ENCODE measurements at places on chromosomes 2 and 18.

DNA sequence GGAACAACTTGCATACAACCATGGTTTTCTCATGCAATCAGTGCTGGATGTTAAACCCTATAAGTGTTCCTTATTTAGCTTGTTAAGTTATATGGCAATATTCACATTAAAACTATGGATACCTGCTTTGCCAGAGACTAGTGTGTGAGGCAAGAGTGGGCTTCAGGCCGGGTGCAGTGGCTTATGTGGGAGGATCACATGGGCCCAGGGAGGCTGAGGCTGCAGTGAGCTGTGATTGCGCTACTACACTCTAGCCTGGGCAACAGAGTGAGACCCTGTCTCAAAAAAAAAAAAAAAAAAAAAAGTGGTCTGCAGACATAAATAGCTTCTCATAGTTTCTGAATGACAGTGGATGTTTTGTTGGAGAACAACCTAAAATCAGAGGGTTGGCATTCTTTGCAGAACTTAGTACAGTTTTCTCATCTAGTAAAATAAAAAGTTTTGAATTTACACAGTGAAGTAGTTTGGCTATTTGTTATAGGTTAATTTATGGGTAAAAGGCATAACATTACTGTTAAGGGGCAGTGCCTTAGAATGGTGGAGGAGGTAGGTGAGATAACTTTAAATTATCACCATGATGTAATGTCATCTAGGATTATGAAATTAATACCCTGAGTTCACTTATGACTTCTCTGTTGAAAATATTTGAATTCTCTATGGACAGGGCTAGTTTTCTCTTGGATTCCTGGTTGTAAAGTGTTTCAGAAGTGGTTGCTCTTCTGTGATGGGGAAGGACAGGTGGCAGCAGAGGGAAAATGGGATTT lies 5.3 kb downstream of the CERS6 start:
- DNase-seq, result no peak

GRCh38 chr2:151799886-151800292 lies 28.3 kb downstream of the ARL5A start:
- DNase-seq, result no peak

- DNase-seq, result no peak
Observed at GRCh38 chr2:222668494-222669154, 2.8 kb upstream of the MOGAT1 start.

DNA sequence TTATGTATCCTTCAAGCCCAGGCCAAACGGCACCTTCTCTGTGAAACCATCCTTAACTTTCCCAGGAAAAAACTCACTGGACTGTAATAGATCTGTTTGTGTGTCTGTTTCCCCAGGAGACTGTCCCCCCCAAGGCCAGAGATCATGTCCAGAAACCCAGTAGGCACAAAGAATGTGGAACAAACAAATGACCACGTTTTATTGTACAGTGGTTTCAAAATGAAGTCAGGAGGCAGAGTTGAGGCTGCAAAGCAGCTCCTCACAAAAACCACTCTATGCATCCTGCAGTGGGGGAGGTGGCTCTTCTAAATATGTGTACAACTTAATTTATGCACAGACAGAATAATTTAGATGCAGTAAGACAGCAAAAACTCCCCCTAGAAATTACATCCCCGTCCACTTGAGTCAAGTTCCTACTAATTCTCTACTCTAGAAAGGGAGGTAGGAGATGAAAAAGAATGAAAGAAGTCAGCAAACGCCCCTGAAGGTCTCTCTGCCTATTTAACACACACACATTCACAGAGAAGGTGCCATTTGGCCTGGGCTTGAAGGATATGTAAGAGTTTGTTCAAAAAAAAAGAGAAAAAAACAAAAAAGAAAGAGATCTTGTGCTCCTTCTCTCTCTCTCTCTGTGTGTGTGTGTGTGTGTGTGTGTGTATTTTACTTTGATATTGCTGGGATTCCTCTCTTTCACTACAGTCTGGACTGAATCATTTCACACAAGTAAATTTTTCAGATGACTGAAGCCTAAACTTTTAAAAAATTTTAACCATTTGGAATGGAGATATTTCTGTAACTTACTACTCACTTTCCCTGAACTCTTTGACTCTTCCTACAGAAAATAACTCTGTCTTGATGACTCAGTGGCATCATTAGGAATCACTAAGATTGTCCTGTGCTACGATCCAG lies 19.5 kb downstream of the BCL2 start:
- DNase-seq, result peak; percentile 70

- peak; percentile 57 for DNase-seq
Observed at GRCh38 chr2:191351921-191352320, 106.7 kb downstream of the MYO1B start.

- peak; percentile 11 for DNase-seq
Observed at GRCh38 chr2:44560941-44561340, 199.2 kb downstream of the CAMKMT start.

- no peak for DNase-seq
Observed at GRCh38 chr2:214896274-214896673, 86.8 kb upstream of the BARD1 start.

GRCh38 chr2:204665207-204665606 lies 119.9 kb downstream of the PARD3B start:
- DNase-seq, result peak; percentile 91

DNA sequence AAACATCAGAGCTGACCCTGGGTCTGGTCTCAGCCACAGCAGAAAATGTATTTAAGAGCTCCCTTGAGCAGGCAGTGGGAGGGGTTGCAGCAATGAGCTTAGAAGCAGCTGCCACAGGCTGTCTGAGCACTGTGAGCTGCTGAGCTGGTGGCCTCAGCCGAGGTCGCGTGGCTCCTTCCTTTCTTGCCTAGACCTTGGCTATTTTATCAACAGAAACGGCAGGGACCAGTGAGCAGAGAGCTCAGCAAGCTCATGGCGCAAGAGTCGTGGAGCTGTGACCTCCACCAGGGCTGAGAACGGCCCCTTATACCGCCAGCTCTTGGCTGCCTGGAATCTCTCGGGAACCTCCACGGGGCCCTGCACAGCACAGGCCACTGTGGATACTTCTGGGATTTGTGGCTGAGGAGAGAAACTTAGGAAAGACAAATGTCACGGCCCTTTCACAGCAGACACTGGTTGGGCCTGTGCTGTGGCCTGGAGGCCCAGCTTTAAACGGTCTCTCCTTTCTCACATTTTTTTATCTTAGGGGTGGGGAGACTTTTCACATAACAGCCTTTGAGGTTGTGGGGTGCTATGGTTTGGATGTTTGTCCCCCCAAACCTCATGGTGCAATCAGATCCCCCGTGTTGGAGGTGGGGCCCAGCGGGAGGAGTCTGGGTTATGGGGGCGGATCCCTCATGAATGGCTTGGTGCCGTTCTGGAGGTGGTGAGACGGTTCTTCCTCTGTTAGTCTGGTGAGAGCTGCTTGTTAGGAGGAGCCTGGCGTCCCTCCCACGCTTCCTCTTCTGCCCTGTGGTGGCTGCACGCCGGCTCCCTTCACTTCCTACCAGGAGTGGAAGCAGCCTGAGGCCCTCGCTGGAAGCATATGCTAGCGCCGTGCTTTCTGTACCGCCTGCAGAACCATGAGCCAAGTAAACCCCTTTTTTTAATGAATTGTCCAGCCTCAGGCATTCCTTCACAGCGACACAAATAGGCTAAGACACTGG lies 1.7 kb downstream of the ALLC start:
- DNase-seq, result no peak

DNA sequence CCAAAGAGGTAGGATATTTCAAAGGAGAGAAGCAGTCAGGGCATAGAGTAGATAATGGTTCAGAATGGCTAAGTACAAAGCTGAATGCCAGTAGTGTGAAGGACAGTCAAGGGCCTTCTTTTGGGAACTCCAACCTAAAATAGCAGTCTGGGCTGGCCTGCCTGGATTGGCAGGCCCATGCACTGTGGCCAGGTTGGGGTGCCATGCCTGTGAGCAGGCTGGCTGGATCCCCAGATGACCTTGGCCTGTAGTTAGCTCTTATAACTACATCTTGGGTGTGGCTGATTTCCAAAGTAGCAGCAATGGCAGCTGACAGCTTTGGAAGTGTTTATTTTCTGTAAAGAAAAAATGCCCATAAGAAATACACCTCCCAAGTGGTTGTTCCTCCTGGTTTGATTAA lies 51.5 kb upstream of the ITGB6 start:
- DNase-seq, result no peak

DNA sequence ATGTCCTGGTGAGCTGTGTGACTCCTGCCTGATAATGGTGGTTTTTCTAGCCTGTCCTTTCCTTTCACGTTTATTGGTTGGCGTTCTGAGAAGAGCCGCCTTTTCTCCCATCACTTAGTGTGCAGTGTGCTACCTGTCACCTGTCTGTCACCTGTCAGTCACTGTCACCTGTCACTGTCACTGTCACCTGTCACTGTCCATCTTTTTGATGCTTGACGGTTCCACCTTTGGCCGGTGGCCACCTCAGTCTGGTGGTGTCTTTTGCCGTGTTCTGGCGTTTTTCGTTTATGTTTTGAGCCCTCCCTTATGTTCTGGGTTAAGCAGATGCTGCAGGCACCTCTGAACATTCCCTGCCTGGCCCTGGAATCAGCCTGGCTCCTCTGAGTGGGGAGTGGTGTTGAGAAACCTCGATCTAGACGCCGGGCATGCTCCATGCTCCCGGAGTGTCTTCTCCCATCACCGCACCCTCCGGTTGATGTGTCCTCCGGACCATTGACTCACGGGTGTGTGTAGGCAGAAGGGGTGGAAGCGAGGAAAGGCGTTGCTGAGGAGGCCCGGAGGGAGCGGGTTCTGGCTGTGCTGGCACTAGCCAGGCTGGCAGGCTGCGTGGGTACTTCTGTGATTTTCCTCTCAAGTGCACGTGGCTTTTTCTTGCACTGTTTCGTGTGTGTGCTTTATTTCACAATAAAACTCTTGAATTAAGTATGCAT lies 20.7 kb downstream of the DTYMK start:
- DNase-seq, result no peak

- peak; percentile 82 for DNase-seq
Observed at GRCh38 chr2:224565452-224566035, 19.6 kb downstream of the CUL3 start.

DNA sequence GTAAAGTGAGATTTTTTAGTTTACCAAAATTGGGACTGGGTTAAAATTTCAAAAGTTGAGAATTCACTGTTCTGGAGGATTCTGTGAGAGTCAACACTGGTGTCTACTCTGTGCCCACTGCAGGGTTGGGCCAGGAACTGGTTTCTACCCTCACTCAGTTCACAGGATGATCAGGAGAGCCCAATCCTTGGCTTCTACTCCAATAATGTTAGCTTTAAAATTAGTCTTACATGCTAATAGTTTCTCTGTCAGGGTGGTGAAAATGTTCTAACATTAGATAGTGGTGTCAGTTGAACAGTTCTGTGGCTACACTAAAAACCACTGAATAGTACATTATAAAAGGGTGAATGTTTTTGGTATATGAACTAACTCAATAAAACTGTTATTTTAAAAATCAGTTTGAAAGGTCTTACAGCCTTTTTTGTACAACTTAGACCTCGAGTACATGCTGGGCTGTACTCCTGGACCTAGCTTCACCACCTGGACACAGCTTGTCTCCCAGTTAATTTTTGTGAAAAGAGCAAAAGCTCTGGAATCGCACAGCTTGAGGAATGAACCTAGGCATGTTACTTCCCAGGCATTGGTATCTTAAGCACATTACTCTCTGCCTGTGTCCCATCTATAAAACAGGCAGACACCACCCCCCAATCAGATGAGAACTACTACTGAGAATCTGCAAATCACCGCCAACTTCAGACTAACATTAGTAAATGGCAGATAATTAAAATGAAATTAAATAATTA lies 44.4 kb downstream of the ACVR1 start:
- DNase-seq, result peak; percentile 18

- no peak for DNase-seq
Observed at GRCh38 chr2:224287531-224287930, 114.4 kb downstream of the FAM124B start.

GRCh38 chr2:42742740-42743658 lies 20.9 kb downstream of the OXER1 start:
- DNase-seq, result peak; percentile 49

DNA sequence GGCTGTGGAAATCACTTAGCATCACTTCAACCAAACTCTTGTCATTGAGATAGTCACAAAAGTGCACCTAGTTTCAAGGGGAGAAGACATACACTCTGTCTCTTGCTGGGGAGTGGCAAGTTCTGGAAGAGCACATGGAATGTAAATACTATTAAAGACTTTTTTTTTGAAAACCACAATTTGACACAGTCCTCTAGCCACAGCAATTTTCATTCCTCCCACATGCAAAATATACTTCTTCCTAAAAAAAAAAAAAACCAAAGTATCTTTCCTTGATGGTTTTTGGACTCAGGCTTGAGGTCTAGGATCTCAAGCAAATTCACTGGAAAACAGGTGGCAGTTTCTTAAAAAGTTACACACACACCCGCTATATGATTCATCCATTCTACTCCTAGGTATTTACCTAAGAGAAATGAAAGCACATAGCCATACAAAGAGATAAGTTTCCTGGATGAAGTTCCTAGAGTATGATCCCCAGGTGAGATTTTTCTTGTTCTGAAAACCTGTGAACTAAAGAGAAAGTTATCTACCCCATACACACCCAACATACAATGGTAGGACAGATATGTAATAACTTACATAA lies 295.8 kb downstream of the SP3 start:
- DNase-seq, result peak; percentile 66

DNA sequence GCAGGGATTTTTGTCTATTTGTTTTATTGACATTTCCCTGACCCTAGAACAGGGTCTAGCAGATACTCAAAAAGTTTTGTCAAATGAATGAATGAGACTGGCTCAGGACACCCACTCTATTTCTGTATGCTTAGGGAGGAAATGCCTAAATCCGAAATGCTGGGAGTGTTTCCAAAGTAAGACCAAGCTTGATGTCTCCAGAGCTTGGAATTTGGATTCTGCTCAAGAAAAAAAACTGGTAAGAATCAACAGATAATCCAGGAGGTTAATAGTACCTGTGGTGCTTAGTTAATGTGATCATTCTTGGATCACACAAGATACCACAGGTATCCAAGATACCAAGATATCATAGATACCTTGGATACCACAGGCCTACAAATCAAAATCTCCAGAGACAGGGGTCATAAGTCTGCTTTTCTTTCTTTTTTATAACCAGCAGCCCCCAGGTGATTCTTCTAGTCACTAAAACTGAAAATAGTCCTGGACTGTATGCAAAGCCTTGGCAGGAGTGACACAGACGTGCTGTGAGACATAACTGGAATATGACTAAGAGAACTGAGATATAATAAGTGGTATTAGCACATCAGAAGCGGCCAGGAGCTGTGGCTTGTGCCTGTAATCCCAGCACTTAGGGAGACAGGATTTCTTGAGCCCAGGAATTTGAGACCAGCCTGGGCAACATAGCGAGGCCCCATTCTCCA lies 39.9 kb upstream of the SP3 start:
- DNase-seq, result peak; percentile 87

DNA sequence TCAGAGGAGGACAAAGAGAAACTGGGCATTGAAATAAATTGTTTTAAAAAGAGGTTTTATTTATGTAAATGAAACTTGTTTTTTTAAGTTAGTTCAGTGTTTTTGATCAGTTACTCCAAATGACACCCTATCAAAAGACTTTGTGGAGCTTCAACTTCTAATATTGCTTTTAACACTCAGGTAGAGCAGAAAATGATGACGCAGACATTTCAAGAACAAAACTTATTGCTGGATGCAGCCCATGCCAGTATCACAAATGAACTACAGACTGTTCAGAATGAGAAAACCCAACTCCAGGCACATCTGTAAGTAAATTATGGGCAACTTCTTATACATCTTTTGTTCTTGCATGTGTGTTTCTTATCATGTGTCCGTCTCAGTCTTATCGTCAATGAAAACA lies 36.4 kb downstream of the CCDC150 start:
- DNase-seq, result no peak

Measured in EH (cell line).